Esophagus squamous epithelium (tissue), 5 donors: ENCODE measurements at places on chromosomes 1 and 21.

DNA sequence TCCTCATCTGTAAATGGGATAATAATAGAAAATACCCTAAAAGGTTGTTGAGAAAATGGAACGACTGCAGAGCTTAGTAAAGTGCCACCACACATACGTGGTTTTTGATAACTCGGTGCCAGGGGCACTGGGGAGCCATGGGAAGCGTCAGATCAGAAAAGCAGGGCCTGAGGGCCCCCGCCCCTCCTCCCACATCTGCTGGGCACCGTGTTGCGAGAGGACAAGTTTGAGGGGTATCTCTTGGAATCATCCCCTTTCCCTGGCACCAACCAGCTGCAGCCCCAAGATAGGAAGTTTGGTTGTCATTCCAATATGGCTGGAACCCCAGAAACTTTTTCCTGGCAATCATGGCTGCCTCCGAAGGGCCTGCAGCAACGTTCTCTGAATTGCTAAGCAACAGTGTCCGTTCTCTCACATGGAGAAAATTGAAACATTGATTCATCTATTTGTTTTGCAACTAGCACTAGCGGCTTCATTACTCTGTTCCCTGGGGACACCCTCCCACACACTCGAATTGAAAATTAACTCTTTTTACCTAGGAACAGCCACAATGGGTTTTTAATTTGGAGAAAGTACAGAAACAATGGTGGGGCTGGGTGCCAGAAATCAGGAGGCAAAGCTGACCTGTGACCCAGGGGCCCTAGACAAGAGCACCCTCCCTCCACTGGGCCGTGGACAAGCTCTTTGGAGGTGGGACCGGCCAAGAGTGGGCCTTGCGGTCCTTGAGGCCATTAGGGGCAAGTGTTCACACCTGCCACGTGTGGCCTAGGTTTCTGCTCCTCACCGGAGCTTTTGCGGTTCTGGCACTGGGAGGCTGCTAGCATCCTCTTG lies 190.0 kb upstream of the VAMP3 start:
- DNase-seq, result no peak

GRCh38 chr1:107277022-107277421 lies 136.2 kb downstream of the NTNG1 start:
- DNase-seq, result no peak

DNA sequence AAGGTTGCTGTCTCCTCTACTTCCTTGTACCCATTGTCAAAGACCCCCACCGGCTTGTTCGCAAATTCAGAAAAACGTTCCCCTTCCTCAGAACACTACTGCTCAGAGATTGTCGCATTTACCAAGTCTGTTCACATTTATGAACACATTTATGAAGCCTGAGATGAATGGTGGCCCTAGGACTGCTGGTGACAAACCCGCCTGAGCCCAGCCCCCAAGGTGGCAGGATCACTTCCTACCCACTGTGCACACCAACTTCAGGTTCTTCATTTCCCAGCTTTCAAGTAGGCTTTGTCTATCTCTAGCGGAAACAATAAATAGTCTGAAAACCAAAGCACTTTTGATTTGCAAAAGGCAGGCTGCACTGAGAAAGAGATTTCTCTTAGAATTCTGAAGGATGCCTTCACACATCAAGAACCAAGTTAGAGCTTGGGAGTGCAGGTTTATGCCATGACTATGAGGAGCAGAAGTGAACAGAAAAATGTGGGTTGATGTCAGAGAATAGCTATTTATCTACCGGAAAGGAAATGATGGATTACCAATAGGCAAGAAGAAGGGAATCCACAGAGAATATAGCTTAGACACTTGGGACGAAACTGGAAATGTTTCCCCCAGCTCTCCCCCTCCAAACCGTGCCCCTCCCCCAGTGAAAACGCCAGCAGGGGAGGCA lies 200.5 kb downstream of the TOMM20 start:
- no peak for DNase-seq

DNA sequence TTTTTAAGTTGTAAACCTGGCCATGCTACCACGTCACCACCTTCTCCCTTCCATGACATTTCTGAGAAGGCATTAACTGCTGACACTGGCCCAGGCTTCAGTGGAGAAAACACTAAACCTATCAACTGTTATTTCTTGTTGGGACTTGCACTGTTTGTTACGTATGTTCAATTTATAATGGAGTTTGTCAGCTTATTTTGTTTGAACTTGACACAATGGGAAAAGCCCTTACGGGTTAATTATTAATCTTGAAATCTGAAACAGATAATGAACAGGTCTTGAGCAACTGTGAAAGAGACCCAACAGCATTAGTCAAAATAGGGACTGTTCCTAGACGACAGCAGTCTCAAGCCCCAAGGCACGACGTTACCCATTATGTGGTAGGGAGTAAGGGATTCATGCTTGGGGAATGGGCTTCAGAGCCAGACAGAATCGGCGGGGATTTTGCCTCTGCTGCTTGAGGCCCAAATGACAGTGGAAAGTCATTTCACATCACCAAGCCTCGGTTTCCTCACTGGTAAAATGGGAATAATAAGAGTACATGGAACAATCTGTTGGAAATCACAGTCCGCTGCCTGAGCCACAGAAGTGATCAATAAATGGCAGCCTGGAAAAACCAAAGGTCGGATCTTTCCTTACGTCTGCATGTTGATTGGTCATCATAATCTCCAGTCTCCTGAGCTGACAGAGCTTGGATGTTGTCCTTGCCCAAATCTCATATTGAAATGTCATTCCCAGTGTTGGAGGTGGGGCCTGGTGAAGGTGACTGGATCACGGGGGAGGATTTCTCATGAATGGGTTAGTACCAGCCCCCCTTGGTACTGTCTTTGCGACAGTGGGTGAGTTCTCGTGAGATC lies 44.5 kb downstream of the TIAM1 start:
- DNase-seq, result no peak

DNA sequence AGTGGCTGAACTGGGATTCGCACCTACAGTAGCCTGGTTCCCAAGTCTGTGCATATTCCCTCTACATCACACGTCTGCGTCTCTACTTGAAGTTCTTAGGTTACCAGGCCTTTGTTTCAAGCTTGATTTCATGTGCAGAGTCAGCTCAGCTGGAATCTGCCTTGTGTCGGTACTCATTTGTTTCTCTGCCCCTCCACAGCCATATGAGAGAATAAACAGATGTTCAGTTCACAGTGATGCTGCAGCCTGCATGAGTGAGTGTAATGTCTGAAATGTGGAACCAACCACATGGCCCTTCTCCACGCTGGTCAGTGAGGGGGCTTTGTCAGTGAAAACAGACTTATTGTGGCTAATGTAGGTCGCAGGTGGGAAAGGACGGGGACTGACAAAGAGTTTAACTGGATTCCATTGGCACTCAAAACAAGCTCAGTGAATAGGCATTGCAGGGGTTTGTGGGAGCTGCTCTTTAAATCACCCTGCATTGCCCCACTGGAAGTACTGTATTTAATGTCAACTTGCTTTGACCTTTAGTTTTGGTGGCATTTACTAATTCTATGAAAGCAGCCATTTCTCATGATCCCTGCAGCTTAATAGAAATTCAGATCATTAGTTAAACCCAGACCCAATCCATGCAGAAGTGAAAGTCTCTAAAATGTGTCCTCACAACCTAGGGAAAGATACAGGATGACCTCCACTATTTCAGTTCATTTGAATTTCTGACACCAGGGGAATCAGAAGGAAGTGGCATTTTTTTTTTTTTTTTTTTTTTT lies 136.4 kb upstream of the FAM78B start:
- no peak for DNase-seq

GRCh38 chr1:15994590-15995351 lies 9.3 kb upstream of the SRARP start:
- DNase-seq, result no peak

DNA sequence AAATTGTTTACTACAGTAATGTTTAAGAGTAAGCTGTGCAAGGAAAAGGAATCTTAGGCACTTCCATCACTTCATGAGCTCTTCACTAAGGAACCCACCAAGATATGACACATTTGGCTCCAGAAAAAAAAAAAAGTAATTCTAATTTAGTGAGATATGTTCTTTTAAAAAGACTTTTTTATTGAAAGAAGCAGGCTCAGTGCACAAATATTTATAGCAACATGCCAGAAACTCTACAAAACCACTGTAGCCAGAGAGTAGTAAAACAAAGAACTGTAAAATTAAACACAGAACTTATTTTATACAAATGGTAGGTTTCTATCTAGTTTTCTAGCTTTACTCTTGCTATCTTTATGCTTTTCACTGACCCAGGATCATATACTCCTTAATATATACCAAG lies 434.6 kb upstream of the ADGRL2 start:
- no peak for DNase-seq

DNA sequence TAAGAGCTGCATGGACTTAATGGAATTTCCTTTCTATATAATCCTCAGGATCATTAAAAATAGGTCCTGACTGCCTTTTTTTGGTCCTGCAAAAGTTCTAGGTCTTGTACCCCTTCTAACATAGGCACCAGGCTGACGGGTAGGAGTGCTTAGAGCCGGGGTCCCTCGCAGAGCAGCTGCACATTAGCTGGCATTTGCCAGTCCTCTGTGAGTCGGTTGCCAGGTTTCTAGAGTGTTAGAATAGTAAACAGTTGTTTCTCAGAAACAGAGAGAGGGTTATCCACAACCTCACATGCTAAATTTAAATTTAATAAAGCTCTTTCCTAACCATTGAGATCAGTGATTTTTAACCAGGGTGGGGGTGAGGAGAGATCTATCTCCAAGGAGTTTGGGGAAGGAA lies 35.4 kb upstream of the HEATR1 start:
- DNase-seq, result no peak

- DNase-seq, result no peak
Observed at GRCh38 chr1:164635059-164635802, 76.2 kb downstream of the PBX1 start.

- DNase-seq, result no peak
Observed at GRCh38 chr21:16011719-16012118, 281.9 kb downstream of the USP25 start.

GRCh38 chr1:72037745-72038343 lies 244.5 kb downstream of the NEGR1 start:
- DNase-seq, result no peak

GRCh38 chr1:244391761-244392160 lies 59.9 kb downstream of the ADSS2 start:
- no peak for DNase-seq

DNA sequence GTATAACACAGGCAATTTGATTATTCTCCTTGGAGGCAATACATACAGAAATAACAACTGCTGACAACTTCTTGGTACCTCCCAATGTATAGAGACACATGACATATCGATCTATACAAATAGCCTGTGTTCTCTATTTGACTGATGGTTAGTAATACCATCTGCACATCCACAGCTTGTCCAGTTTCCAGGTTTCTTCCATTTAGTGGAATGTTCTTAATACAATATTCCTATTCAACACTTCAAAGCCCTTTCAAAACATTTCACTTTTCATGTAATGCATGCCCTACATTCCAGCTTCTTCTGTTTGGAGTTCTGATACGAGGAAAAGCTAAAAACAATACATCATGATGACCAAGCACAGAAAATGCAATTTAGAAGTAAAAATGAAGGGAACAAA lies 37.0 kb upstream of the GORAB start:
- DNase-seq, result no peak

DNA sequence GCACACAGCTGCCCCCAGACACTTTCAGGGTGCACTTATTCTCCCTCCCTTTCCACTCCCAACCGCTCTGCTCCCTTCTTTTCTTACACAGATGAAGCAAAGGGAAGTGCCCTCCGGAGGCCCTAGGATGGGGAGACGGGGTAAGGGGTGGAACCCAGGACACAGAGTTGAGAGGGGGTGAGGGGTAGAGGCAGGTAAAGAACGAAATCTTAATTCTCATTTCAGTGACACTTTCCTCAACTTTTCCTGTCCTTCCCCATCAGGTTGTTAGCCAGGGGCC lies 12.8 kb downstream of the PLEKHO1 start:
- no peak for DNase-seq

DNA sequence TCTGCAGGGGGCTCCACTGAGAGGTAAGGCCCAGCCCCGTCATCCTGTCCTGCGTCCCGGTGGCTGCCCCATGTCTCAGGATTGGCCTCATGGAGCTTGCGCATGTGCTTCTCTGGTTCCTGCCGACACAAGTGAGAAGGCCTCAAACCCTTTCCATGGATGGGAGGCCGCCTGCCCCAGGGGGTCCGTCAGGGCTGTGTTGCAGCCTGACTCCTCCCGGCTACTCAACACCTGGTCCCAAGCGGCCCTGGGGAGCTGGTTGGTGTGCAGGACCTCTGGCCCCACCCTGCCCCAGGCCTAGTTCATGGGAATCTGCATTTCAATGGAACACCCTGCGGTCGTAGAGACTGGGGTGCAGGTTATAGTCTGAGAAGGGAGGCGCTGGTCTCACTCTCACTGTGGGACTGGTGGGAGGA lies 21.1 kb upstream of the PDE9A start:
- DNase-seq, result no peak

DNA sequence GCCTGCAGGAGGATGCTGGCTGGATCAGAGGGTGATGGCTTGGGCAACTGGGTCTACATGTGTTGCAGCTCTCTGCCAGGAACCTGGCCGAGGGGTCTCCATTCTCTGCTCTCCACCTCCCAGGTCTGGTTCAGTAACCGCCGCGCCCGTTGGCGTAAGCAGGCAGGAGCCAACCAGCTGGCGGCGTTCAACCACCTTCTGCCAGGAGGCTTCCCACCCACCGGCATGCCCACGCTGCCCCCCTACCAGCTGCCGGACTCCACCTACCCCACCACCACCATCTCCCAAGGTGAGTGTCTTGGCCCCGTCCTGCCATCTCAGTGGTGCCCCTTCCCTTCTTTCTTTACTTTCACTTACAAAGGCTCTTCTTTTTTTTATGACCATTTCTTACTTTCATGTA lies 69.9 kb downstream of the PAX7 start:
- DNase-seq, result no peak

GRCh38 chr1:197399755-197400521 lies 131.9 kb downstream of the CRB1 start:
- no peak for DNase-seq

- no peak for DNase-seq
Observed at GRCh38 chr1:18415448-18416027, 65.2 kb upstream of the KLHDC7A start.

GRCh38 chr1:75132242-75132811 lies 1.9 kb upstream of the LHX8 start:
- no peak for DNase-seq

DNA sequence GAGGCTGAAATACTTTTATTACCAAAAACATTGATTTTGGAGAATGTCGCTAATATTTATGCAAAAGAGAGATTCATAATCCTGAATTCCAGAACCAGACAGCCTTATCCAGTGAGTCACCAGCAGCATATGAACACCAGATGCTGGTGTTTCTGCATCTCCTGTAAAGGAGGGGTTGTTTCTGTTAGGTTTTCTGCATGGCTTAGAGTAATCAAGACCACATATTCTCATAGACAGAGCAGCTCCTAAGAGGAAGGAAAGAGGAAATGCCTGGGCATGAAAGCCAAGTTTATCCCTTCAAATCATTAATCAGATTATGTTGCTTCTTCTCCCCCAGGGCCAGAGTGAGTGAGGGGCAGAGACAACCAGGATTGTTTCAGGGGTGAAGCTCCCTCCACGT lies 86.2 kb downstream of the NGF start:
- DNase-seq, result no peak
